ENCODE measurements at places on chromosomes 5 and 9.

DNA sequence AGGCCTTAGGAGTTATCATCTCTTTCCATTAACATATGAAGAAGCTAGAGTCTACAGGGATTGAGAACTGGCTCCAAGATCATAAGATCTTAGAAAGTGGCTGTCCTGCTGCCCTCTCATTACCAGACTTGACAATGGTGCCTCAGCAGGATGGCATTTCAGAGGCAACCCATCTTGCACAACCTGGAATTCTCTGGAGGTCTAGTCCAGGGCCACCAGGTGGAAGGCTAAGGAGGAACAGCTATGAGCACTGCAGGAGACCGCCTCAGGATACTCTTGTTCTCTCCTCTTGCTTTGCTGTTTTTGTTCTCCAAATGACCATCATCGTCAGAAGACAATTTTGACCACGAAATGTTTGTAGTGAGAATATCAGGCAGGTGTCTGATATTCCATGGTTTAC is 322.6 kb downstream of the FBXL17 start:
- DNase-seq: no peak

DNA sequence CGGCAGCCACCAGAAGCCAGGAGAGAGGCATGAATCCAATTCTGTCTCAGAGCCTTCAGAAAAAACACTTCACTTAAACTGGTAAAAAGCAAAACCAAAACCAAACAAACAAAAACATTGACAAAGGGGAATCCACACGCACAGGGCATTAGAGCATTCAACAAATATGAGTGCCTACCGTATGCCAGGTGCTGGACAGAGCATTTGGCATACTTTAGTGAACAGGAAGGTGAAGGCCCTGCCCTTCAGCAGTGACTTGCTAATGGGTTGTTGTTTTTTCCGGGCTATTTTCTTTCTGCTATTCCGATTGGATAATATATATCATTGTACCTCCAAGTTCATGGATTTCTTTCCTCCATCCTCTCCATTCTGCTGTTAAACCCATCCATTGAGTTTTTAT is 71.7 kb upstream of the RUFY1 start:
- DNase-seq: no peak

DNA sequence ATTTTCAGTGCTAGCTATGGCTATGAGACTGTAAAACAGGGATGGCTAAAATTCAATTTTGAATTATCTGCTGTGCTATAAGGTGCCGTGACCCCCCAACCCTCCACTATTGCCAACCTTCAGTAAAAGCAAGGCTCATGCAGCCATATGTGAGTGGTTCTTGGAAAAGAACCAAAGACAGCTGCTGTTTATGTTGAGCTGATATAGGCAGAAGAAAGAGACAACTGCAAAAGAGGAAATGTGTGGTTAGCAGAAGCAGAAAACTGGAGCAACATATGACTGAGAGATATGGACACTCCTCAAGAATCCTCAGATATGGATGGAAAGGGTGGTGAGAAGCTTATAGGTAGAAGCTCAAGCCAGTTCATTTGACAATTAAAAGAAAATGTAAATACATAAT is 200.3 kb downstream of the TLE1 start:
- peak; percentile 3 for DNase-seq

- DNase-seq: peak; percentile 34
Measured at GRCh38 chr9:17063535-17064135, 71.2 kb upstream of the CNTLN start.

DNA sequence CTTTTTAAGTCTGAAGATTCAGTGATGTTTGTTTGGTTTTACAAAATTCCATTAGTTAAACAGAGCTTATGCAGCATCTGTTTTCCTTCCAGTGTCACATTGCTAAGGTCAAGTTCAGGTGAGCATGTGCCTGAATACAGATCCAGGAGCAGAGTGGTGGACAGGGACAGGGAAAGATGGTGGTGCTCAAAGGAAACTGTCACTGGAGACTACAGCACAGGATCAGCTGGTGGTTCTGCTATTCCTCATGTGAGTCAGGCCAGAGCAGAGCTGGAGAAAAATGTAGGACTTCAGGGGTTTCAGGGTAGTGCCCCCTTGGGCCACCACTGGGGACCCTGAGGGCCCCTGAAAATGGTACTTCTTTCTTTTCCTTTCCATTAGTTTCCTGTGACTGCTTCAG is 283.5 kb upstream of the DAP start:
- no peak for DNase-seq

DNA sequence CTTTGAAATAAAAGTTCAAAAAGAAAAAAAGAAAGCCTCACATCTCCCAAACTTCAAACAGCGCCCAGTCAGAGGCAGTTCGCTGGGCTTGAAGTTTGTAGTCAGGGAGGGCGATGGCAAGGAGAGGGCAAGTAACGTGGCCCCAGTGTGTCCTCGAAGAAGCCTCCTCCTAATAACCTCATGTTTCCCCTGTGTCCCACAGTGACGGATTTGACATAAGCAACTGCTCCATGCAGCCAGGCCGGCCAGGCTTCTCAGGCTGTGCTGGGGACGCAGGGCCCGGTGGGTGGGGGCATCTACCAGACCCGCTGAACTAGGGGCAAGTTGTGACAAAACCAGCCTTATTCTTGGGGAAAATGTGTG is 172.2 kb downstream of the ERCC6L2 start:
- no peak for DNase-seq

GRCh38 chr5:138366632-138367382 is 14.3 kb downstream of the KDM3B start:
- no peak for DNase-seq

GRCh38 chr5:123051206-123051605 is 14.7 kb upstream of the PPIC start:
- no peak for DNase-seq

DNA sequence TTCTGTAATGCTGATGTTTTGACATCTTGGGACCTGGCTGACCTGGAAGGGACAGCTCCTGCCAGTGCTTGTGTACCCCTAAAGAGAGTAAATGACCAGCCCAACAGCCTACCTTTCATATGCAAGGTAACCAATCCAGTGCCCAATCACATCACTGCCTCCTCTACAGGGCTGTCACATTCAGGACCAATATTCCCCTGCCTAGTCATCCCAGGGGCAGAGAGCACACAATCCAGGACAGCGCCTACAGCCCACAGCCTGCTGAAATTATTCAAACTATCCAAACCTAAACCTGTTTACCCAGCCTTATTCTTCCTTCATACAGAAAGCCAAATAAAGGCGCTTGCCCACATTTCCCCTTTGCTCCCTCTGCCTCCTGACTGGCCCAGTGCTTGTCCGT is 284.1 kb downstream of the CTNND2 start:
- no peak for DNase-seq

DNA sequence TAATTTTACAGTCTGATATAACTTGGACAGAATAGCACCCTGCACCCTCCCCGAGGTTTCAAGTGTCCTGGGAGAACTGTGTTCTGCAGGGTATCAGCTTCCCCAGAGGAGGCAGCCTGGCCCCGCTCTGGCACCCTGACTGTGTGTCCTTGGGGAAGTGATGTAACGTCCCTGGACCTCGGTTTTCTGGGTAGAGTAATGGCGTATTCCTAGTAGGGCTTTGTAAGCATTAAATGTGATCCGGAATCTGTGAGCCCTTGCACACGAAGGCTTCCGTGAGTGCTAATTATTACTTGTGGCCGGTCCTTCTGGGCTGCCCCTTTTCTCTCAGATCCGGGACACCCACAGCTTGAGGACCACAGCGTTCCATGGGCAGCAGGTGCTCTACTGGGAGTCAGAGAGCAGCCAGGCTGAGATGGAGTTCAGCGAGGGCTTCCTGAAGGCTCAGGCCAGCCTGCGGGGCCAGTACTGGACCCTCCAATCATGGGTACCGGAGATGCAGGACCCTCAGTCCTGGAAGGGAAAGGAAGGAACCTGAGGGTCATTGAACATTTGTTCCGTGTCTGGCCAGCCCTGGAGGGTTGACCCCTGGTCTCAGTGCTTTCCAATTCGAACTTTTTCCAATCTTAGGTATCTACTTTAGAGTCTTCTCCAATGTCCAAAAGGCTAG is 1.0 kb upstream of the CACFD1 start:
- DNase-seq: no peak

DNA sequence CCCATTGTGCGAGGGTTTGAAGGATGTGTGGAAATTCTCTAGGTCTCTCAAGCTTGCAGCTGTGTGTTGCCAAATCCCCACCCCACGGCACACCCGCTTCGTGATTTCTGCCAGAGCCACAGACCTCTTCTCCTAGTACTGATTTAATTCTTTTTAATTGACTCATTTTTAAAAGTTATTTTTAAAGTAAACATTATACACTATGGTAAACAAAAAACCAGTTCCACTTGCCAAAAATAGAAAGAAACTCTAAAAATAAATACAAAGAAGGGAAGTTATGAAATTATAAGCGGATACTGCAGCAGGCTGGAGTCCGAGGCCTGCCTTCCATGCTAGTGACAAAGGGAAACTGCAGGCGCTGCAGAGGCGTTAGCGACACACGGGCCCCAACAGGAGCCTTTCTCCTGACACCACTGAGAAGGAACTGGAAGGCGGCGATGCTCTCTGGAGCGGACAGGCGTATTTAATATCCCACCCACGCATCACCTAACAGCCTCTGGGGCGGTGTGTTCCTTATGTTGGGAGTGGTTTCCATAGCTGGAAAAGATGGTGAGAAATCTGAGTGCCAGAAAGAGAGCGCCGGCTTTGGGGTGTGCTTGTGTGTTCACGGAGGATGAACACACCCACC is 122.5 kb downstream of the COL23A1 start:
- DNase-seq: no peak

DNA sequence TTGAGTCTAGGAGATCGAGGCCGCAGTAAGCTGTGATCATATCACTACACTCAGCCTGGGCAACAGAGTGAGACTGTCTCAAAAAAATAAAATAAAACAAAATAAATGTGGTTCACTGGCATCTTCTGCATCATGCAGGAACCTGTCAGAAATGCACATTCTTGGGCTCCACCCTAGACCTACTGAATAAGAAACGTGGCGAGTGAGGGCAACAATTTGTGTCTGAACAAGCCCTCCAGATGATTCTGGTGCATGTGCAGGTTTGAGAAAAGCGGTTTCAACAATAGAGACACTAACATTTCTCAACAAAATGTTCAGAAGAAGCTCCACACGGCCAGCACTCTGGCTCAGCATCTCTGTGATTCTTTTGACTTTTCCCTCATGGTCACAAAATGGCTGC is 42.8 kb upstream of the CPEB4 start:
- DNase-seq: no peak
